ENCODE measurements at places on chromosomes 5 and 9.

GRCh38 chr5:128121651-128122050 lies 38.1 kb downstream of the SLC12A2 start:
- DNase-seq, result no peak

DNA sequence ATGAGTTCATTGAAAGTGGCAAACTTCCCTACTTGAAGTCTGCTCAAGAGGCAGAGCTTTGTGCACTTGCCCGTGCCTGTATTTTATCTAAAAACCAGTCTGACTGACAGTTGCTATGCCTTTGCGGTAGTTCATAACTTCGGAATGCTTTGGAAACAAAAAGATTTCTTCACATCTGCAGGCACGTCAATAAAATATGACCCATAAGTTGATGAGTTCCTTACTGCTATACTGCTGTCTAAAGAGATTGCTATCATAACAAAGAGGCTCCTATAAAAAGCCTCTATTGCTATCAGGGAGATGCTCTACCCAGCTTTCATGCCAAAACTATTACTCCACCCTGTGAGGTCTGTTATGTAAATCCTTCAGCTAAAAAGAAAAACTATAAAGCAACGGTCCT lies 25.4 kb upstream of the RNF20 start:
- DNase-seq, result no peak

GRCh38 chr5:37247036-37247435 lies 2.1 kb downstream of the CPLANE1 start:
- no peak for DNase-seq

DNA sequence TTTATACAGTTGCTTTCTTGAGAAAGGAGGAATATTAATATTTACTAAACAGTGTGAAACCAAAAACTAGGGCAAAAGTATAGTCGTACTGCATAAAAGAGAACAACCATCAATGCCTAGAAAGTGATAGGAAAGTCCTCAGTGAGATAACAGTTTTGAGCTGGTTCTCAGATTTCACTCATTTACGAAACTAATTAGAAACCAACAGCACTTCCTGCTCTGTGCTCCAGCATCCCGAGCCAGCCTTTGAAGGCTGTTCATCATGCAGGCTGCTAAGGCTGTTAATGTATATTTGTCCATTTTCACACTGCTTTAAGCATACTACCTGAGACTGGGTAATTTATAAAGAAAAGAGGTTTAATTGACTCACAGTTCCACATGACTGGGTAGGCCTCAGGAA lies 2039.9 kb downstream of the EFNA5 start:
- no peak for DNase-seq

- DNase-seq, result no peak
These were observed 51.9 kb downstream of the ELL2 start for GRCh38 chr5:95909738-95910137.

DNA sequence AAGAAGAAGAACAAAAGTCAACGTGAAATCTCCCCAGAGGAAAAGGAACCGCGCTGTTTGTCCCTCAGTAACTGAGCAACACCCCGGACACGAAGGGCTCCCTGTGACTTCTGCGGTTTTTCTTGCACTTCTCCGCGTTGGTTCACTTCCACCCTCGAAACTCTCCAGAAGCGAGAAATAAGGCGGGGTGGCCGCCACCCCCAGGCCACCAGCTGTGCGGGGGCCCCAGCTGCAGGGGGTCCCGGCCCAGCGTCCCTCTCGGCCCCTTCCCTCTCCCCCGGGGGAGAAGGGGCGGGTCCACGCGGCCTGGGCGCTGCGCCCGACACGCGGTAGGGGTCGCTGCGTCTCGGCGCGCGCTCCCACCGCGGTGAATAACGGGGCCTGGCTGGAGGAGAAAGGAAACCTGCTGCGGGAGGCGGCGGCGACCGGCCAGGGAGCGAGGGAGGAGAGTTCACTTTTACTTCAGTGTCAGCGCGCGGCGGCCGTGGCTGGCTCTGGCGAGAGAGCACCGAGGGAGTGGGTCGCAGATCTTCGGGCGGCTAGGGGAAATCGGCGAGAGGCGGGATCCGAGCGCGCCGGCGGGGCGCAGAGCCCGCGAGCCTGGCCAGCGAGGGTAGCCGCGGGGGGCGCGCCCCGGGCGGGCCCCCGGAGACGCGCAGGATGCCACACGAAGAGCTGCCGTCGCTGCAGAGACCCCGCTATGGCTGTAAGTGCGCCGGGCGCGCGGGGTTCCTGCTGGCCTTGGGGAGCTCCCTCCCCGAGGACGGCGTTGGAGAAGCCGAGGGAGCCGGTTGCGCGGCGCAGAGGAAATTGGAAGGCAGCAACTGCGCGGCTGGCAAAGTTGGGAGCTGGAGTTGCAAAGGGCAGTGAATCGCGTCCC lies at the start of gene IQGAP2:
Gene IQGAP2 (plus strand): TSS at position 400 of the 880 bp plus-strand sequence. CDS start 261 bp downstream, at position 661.
- DNase-seq, result peak; percentile 90

- DNase-seq, result no peak
These were observed 39.0 kb downstream of the RGS3 start for GRCh38 chr9:113502427-113503034.

DNA sequence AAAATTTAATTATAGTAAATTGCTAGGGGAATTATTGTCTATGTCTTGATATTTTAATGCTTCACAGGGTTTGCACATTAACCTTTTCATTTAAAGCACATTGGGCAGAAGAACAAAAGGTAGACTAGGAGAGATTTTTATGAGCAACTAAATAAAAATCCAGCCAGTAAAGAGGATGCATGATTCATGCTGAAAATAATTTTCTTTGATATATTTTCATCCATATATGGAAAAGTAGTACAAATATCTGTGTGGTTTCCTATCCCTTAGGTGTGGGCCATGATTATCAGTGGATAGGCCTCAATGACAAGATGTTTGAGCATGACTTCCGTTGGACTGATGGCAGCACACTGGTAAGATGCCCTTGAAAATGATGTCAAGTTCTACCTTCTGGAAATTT lies 83.1 kb downstream of the VCAN start:
- no peak for DNase-seq

- DNase-seq, result no peak
These were observed 163.9 kb downstream of the PIK3R1 start for GRCh38 chr5:68379275-68380036.

- peak; percentile 50 for DNase-seq
These were observed 173.7 kb downstream of the GABRB2 start for GRCh38 chr5:161372682-161373344.

DNA sequence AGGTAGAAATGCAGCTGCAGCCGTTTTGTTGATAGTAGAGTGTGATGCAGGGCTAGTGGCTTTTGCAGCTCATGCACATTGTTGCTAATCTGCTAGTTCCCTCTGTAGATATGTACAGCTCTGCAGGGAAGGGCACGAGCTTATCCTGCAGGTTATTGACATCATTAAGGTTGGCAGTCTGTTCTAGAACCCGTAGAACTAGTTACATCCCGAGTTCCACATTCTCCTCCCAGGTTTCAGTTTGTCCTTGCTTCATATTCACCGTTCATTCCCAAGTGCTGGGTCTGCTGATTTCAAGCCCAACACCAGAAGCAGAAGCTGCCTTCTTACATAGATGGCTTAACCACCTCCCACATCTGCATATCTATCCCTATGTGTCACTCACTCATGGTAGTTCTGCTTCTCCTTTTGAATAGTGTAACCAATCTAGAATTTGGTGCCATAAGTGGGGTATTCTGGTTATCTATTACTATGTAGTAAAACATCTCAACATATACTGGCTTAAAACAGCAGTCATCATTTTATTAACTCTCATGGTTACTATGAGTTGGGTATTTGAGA lies 38.1 kb downstream of the CRHBP start:
- DNase-seq, result no peak

DNA sequence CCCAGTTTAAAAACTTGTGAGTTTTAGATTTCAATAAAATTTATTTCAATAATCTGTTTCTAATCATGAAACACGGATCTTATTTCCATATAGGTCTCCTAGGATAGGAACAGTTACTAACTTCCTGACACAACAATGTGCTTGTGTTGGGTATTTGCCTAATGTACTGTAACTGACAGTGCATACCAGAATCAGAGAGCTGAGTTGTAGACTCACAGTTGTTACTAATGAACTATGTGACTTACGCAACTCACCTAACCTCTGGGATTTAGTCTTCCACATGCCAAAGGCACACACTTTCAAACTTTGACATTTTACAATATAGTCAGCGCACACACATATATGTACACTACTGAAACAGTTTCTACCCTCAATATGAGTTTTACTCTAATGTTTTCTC lies 77.7 kb downstream of the HOMER1 start:
- DNase-seq, result no peak

DNA sequence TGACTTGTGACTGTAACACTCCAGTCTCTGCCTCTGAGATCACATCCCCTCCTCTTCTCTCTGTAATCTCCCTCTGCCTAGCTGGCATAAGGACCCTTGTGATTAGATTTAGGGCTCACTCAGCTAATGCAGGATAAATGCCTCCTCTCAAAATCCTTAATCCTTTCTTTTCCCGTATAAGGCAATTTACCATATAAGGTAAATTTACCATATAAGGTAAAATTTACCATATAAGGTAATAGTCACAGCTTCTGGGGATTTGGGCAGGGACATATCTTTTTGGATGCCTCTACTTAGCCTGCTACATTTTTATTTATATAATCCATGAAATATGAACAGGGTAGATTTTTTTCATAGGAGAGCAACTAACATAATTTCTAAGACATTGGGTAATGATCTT lies 318.0 kb upstream of the PUM3 start:
- DNase-seq, result no peak

GRCh38 chr9:7286101-7286500 lies 513.5 kb downstream of the DMAC1 start:
- DNase-seq, result no peak

GRCh38 chr5:14016549-14016948 lies 72.1 kb upstream of the DNAH5 start:
- no peak for DNase-seq

- no peak for DNase-seq
These were observed 4.2 kb downstream of the TRIM7 start for GRCh38 chr5:181200816-181201215.

DNA sequence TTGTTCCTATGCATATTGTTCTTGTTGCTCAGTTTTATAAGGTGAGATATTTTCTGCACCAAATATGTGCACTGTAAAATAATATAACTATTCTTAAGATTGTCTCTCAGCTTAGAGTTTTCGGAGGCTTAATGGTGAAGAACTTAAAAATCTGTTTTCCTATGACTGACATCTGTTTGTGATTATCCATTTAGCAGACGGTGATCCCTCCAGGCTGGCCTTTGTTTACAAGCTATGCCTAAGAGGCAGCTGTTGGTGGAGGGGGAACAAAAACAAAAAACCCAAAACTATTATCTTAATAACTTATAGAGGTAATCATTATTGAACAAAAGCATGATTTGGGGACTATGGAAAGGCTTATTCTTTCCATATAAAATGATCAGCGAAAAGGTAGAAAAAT lies 658 bp downstream of the PDCD1LG2 start:
- DNase-seq, result no peak

DNA sequence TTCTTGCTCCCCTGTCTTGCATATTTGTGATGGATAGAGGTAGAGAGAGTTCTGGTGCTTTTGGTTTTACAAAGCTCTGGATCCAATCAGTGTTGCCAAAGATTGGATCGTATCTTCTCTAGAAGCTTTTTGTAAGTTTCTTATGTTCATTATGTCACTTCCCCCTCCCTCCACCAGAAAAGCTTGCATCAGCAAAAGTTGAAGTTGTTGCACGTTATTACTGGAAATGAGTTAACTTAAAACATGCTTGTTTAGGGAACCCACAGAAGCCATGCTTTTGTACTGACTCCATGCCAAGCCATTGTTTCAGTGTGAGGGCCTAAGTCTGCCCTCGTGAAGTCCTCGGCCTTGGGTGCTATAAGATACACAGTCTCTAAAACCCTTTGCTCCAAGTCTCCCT lies 186.5 kb downstream of the ERCC6L2 start:
- no peak for DNase-seq

DNA sequence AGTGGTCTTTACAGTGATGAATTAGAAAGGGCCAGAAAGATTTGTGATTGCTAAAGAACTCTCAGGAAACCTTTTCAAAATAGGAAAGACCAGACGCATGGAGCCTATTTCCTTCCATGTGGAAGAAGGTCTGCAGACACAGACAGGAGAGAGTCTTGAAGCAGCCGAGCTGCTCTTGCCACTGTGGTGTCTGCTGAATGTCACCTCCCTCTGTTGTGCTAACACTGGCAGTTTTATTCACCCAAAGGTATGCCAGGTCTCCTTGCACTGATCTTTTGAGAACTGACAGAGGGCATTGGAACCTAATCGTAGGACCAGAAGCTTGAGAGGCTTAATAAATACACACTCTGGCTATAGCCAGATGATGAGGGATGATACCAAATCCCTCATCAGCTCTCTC lies 108.7 kb downstream of the SREK1 start:
- no peak for DNase-seq

GRCh38 chr9:124125651-124125977 lies 114.0 kb downstream of the LHX2 start:
- no peak for DNase-seq

DNA sequence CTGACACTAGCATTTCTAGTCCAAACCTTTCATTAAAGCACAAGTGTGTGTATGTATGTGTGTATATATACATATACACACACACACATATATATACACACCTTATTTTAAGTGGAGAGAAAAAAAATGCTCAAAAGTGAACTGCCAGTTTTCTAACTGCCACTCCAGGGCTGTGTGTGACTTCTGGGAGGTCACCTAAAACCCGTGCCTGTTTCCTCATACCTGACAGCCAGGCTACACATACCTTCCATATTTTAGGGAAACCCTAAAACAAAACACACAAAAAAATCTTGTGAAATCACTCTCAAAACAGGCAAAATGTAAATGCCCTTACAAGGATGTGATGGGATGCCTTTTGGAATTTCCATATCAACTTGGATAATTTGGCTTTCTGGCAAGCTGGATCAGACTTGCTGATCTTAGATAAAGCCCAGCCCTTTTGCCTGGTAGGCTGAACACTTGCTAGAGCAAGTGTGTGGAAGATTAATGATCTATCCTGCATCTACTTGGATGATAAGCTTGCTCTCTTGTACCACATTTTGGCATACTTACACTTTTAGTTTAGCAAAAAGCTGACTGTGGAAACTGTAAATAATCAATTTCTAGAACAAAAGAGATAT lies 127.8 kb downstream of the GNAQ start:
- no peak for DNase-seq

- DNase-seq, result no peak
These were observed 1196.9 kb upstream of the C9orf72 start for GRCh38 chr9:28770226-28770625.

GRCh38 chr9:129007035-129007765 lies 20.9 kb downstream of the SH3GLB2 start:
- DNase-seq, result no peak

- no peak for DNase-seq
These were observed 579.7 kb upstream of the ZNF608 start for GRCh38 chr5:125326150-125326510.

DNA sequence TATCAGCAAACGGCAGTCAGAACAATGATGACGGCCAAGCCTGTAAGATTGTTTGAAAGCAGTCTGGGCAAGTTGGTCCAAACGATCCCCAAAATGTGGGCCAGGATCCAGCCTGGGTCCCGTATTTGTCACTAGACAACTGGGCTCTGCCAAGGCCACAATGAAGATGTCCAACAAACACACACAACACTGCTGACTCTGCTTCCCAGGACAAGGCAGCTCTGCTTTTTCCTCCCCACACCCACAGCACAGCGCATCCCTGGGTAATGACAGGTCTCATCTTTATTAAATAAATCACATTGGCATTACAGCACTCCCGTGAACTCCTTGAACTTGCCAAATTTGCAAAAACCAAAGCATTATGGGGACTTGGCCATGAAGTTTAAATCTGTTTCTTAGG lies 424.1 kb upstream of the ACTBL2 start:
- DNase-seq, result no peak
